ENCODE measurements at places on chromosomes 5 and 9.

GRCh38 chr9:122228568-122229484 is at the start of gene LHX6:
LHX6 (minus strand) TSS chr9:122228957; CDS start chr9:122228740, 217 bp downstream.
- DNase-seq = no peak

DNA sequence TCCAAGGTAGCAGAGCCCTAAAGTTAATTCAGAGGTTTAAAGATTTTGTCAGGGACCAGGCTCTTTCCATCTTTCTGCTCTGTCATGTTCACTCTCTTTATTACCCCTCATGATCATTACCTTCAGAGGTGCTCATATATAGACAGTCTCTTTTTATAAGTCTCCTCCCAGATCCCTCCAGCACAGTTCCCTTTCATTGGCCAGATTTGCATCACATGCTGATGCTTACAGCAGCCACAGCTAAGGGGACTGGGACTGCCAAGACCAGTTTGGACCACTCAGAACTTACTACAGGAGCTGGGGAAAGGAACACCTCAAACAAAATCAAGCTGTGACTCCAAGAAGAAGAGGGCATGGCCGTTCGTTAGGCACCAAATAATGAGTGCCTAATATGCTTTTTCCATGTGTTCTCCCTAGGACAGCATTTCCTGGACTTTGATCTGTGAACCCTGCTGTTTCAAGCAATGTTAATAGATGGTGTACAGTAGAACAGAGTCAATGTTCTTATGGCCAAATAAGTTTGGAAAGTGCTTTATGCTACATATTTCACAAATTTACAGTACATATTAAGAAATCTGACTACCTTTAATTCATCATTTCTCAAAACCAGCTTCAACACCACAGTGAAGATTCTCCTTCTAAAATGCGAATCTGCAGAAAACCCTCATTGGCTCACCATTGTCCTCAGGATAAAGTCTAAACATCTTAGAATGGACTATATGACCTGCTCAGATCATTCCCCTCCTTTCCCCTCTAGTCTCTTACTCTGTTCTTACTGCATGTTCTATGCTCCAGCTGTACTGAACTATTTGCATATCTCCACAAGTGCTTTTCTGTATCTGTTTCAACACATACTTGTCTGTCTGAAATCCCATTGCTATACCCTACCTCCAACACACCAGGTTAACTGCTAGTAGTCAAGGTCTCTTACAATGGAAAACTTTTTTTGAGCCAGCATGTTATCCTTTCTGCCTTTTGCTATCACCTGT is 3.4 kb downstream of the C5orf58 start:
- DNase-seq = no peak

GRCh38 chr5:178589180-178590140 is 733 bp downstream of the COL23A1 start:
- no peak for DNase-seq

DNA sequence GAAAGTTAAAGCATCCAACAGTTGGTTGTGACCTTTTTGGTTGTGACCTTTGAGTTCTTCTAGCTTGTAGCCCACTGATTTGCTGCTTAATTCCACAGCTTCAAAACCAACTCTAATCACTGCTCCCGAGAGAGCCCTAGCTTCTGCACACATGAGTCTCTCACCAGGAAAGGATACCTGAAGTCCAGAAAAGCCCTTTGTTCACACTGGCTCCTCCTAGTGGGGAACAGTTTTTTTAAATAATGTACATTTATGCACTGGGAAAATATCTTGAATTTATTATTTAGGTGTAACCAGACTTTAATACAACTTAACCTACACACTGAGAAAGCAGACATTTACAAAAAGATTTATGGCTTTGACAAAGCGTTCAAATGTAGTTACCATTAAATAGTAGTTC is 120.2 kb upstream of the CCDC152 start:
- peak; percentile 44 for DNase-seq

DNA sequence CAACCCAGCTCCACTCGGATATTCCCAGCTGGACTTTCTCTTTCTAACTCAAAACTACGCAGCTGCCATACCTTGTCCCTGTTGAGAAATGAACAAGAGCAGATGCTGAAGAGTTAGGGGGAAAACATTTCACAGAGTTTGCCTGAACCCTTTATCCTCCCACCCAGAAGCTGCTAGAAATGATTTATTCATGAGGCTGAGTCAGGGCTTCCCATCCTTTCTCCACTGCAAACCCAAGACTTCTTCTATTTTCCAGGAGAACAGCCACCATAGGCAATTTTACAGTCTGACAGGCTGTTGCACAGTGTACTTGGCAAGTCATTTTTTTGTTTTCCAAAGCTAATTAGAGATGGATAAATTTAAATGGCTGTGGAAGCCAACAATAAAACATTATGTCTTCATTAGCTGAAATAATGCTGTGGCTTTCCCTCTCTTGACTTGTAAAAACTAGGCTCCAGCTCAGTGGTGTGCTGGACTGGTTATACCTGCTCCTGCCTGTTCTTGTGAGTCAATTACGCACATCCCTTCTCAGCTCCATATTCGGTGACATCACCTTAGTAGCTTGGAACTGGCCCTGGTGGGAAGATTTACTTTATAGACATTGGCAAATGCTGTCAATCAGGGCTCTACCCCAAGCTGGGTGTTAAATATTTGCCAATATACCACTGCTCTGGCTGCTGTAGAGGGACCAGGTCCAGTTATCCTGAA is 71.9 kb downstream of the KIF4B start:
- no peak for DNase-seq

DNA sequence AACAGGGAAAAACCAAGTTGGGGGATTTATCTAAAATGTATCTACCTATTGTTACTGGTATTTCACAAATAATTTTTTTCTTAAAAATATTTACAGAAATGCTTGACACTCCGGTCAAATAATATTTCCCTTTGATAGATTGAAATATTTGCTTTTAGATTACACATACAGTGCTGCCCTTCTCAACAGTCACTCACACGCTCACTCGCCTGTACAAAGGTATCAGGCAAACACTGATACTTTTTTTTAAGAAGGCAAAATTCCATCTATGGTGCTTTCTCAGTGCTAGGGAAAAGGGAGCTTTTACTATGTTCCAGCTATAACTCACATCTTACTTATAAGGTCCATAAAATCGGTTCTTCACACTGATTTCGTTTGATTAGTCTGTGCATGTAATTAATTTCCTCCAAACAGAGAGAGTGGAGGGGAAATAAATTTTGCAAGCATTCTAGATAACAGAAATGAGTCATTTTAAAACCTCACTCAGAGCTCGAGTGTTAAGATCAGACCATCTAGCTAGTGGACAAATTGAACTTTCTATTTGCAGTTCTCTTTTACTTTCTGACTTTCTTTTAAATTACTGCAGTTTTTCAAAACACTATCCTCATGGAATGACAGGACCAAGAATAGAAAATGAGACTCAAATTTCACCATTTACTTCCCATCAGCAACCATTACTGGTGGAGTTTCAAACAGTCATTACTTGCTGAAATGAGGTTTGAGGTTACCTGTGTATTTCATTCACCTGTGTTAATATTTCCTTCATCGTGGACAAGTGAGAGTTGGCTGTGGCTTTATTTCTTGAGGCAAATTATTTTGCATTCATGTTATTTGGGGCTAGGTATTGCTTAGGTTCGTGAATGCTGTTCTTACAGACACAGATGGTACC is 273.2 kb downstream of the RAB3C start:
- no peak for DNase-seq

Measured in MM.1S (cell line).